Smooth muscle cell of the umbilical artery (primary cell): ENCODE measurements at places on chromosomes 1 and 21. TPM values are rescaled to one million over a fixed set of nuclear protein-coding genes. Genes with fewer than 3 reads are reported as not detected.

Gene RCC1
- total RNA-seq, result 27.3 and 51.6 TPM in 2 replicates

Gene TCHH
- not detected in 2 replicates for total RNA-seq

Gene SLC16A4
- 5.9 and 10.4 TPM in 2 replicates for total RNA-seq

Gene FAM72C
- 0.42 TPM in 1 of 2 replicates, not detected in the other for total RNA-seq

Gene LRRN2
- not detected in 2 replicates for total RNA-seq

Gene PARP1
- total RNA-seq, result 51.7 and 109 TPM in 2 replicates

Gene ELOVL1
- total RNA-seq, result 23.2 and 53.9 TPM in 2 replicates

Gene CD247
- total RNA-seq, result not detected in 2 replicates

Gene KRTAP19-4
- not detected in 2 replicates for total RNA-seq

Gene OR10J1
- total RNA-seq, result not detected in 2 replicates

Gene TSPEAR
- not detected in 2 replicates for total RNA-seq
